ENCODE measurements at places on chromosomes 16 and 17. TPM values are rescaled to one million over a fixed set of nuclear protein-coding genes. Genes with fewer than 3 reads are reported as not detected.

Gene LRRC45
- total RNA-seq, result 17.9 TPM

Gene WNT9B
- not detected for total RNA-seq

Gene PPY
- not detected for total RNA-seq

DNA sequence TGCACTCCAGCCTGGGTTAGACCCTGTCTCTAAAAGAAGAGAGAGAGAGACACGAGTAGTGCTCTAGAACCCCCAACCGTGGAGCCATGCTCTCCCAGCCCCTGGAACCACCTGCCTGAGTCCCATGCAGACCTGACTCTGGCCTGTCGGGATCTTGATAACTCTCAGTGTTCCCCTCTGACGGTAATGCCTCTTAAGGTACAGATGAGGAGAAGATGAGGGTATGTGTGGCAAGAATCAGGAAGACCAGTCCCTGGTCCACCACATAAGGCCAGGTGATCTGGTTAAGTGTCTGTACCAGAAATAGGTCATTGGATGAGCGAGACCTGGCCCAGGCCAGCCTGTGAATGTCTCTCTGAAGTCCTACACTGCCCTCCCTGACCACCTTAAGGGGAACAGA lies 18.4 kb downstream of the OSBPL7 start:
- no peak for DNase-seq

- DNase-seq, result no peak
These were observed 7.4 kb downstream of the NAT9 start for GRCh38 chr17:74768763-74769114.

GRCh38 chr16:29804020-29804419 lies 2.3 kb upstream of the MAZ start:
- DNase-seq, result no peak

- DNase-seq, result no peak
These were observed 10.8 kb upstream of the P2RX1 start for GRCh38 chr17:3926860-3927627.

DNA sequence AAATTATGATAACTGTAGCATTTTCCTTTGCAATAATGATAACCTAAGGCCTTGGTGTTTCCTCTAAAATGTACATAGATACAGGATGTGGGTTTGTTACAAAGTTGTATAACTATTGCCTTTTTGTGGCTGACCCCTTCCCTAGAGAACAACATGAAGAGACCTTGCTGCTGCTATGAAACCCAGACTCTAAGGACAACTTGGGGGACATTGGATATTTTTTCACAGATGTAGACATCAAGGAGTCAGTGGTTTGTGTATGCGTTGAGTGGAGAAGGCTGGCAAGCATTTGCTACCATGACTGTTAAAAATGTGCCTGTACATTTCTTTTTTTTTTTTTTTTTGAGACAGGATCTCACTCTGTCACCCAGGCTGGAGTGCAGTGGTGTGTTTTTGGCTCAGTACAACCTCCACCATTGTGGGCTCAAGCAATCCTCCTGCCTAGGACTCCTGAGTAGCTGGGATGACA lies 12.3 kb downstream of the HMOX2 start:
- peak; percentile 87 for DNase-seq

DNA sequence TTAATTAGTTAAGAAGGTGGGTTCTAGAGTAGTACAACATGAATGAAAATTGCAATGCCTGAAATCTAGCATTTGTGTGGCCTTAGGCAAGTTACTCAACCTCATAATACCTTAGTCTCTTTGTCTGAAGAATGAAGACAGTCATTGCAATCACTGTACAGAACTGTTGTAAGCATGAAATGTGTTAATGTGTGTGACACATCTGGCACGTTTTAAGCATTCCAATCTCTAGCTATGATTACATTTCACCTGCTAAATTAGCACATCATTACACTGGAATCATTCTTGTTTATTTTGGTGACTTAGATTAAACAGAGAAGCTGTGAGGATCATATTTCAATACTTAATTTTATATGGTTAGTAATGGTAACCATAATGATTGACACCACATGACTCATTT lies 629.7 kb upstream of the KIF2B start:
- no peak for DNase-seq

DNA sequence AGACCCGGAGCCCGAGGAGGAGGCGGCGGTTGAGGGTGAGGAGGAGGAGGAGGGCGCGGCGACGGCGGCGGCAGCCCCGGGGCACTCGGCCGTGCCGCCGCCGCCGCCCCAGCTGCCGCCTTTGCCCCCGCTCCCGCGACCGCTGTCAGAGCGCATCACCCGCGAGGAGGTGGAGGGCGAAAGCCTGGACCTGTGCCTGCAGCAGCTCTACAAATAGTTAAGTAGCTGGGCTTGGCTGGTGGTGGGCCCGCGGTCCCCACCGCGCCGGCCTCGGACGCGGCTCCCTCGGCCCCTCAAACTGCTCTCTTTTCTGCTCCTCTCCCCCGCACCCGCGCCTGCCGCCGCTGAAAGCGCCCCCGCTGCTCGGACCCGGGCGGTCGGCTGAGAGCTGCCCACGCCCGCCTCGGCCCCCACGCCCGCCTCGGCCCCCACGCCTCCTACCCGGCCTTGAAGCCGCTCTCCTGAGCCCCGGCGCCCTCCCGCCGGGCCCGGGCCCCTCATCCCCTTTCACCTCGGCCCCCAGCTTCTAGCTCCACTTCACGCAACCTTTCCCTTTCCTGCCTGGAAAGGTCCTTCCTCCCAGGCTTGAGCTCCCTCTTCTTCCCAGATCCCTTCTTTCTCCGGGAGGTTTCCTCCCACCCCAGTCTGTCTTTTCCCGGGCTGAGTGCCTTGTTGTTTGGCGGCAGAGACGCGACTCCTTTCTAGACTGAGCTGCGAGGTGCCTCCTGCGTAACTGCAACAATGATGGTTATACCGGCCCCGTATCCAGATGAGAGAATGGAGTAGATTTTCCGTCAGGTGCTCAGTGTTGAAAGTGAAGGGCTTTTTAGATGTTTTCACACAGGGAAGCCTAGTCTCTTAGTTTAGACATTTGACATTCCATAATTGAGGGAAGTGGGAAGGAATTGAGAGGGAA lies 850 bp downstream of the PPM1E start:
- no peak for DNase-seq

GRCh38 chr16:78666318-78666717 lies 566.9 kb downstream of the WWOX start:
- no peak for DNase-seq
